Naive thymus-derived CD8-positive, alpha-beta T cell (primary cell): ENCODE measurements at places on chromosomes 2 and 18.

DNA sequence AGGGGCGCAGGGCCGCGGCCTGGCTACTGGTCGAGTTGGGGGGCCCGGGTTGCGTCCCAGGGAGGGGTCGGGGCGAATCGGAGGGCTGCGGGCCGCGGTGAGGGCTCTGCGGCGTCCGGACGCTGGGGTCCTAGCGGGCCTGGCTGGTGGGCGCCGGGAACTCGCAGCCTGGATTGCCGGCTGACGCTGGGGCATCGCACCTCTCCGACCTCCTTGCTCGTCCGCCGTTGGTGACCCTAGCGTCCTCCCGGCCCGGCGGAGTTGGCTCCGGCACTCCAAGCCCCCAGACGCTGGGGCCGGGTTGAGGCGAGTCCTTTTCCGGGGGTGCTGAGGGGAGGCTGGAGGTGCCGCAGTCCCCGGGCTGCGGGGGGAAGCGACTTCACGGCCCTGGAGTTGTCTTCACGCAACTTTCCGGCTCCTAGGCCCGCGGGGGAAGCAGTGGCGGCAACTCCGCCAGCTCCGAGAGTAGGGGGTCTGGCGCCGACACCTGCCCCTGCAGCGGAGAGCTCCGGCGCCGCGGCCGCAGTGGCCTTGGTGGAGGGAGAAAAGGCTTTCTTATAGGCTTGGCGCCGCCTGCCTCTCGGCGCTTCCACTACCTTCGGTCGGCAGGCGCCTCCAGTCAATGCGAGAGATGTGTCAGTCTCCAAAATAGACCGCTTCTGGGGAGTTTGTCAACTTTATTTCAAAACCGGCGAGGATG, 70.3 kb downstream of the HAUS1 start:
- DNase-seq = peak; percentile 12

- DNase-seq = no peak
Measured at GRCh38 chr2:143881246-143881645, 638.7 kb downstream of the ZEB2 start.

DNA sequence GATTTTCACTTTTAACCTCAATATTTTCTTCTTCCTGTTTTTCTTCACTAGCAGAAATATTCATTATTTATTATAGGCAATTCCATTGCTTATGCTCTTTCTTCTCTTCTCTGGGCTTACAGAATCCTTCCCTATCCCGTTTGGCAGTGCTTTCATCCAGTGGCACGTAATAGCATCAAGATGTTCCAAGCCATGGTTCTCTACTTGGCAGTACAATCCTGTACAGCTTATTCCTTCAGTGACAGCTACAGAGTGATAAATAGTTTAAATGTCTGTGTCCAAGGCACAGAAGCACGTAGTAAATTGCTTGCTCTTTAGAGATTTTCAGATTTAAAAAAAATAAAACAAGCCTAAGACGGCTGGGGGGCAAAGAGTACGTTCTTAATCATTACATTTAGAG, 1964.3 kb downstream of the SUCLG1 start:
- DNase-seq = no peak

DNA sequence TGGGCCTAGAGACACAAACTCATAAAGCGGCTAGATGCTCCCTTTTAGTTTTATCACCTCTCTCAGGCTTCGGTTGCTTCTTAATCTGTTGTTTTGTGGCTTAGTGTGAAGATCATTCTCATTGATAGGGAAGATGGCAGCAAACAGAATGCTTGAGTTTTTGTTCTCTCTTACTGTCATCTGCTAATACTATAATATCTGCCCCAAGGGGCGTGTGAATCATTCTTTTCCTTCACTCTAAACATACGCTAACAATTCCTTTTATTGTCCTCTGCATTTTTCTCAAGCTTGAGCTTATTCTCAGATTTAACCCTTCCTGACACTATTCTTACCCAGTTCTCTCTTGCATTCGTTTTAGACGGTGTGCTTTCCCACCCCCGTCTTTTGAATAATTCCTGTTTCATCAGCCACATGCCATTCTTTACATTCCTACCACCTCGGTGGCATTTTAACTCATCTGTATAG, 323.9 kb upstream of the NRP2 start:
- DNase-seq = no peak

DNA sequence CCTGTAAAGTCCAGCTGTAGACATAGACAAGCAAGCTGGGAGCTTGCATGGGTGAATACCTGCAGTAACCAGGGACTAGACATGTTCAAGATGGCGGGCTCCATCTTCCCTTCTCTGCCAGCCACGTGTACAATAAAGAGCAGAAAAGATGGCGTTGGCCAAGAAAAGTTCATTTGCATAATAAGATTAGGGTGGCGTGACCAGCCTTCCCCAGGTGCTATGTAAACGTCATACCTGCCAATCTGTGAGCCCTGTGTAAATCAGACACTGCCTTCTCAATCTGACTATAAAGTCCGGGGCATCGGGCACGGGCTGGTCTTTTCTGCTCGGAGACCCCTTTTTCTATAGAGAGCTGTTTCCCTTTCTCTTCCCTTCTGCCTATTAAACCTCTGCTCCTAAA, 101.6 kb upstream of the XPO1 start:
- no peak for DNase-seq

- no peak for DNase-seq
Measured at GRCh38 chr2:103249462-103249861, 487.6 kb downstream of the TMEM182 start.

- no peak for DNase-seq
Measured at GRCh38 chr2:230184727-230185578, 34.8 kb downstream of the SP110 start.

GRCh38 chr18:57334383-57334782, 18.0 kb upstream of the ST8SIA3 start:
- no peak for DNase-seq

GRCh38 chr2:20446255-20446916, 488 bp upstream of the RHOB start:
- DNase-seq = no peak

- peak; percentile 74 for DNase-seq
Measured at GRCh38 chr2:136134126-136134525, 16.2 kb upstream of the CXCR4 start.

- no peak for DNase-seq
Measured at GRCh38 chr2:226059961-226060627, 660.6 kb downstream of the NYAP2 start.

- no peak for DNase-seq
Measured at GRCh38 chr2:181393472-181393871, 63.7 kb upstream of the ITGA4 start.

- DNase-seq = no peak
Measured at GRCh38 chr2:238817382-238817781, 30.5 kb upstream of the TWIST2 start.

DNA sequence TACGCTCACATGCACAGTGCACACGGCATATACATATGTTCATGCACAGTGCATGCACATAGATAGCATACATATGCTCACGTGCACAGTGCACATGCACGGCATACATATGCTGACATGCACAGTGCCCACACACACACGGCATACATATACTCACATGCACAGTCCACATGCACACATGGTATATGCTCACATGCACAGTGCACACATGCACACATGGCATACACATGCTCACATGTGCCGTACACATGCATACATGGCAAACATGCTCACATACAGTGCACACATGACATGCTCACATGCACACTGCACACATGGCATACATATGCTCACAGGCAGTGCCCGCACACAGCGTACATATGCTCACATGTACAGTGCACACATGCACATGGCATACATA, 97.7 kb upstream of the CTDP1 start:
- no peak for DNase-seq

DNA sequence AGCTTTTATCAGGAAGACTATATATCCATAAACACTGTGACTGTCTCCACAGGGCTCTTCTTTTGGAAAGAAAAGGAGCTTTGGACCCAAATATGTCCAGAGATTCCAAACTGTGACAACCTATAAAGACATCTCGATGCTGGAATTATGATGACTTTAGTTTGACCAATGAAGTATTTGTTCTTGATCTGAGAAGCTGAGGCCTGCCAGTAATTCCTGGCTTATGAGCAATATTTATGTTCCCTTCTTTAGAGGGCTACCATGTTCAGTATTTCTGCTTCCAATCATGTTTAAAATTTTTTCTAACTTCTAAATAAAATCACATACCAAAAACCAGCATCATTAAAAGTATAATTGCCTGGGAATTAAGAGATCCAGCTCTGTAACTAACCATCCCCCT, 41.1 kb downstream of the FEZ2 start:
- DNase-seq = no peak

DNA sequence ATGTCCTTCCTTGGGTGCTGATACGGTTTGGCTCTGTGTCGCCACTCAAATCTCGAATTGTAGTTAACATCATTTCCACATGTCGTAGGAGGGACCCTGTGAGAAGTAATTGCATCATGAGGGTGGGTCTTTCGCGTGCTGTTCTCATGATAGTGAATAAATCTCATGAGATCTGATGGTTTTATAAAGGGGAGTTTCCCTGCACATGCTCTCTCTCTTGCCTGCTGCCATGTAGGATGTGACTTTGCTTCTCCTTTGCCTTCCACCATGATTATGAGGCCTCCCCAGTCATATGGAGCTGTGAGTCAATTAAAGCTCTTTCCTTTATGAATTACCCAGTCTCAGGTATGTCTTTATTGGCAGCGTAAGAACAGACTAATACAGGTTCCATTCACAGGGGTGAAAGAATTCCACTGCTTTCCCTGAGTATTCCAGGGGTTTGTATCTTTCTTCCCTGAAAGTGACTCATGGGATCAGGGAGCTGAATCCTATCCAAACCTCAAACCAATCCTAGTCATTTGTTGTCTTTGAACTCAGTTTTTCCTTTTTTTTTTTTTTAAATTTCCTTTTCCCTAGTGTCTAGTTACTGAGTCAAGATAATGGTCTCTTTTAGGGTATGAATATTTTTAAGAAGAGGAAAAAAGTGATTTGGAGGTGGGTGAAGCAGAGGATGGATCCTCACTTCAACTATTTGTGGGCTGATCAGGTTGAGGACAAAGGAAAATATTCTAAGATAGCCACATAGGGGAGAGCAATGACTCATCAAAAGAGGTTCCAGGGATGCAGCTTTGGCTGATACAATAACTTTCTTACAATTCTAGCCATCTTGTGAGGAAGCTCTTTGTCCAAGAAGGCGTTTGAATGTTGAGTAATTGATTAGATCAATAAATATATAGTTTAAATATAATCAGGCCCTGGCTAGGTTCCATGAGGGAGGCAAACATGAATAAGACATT, 19.5 kb upstream of the KCNE4 start:
- DNase-seq = no peak

DNA sequence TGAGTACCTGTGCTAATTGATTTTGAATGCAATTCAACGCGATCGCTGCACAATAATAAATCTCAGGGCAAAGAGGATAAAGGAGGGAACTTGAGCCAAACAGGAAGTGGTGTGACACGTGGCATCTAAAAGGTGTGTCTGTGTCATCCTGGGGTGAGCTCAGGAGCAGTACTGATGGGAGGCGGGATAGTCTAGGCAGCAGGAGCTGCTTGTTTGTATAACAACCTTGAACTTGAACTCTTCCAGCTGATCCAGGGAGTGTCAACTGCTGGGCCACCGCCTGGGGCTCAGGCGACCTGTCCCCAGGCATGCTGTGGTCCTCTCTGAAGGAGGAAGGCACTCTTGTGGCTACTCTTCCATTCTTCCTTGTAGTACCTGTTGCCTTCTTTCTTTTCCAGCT, 61.2 kb downstream of the BOD1L2 start:
- DNase-seq = no peak

DNA sequence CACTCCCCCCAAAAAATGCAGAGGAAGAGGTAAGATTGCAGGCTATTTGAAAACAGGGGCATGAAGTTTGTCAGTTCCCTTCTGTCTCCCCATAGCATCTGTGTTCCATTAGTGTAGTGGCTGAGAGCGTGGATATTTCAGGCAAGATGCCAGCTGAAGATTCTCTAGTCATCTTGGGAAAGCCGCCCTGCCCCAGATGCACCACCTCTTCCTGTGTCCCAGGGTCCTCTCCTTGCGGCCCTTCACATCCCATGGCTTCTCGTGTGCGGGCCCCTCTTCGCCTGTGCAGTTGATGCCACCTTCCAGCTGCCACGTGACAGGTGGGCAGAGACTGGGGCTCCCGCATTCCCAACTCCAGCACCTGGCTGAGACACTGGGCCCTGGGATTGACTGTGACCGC, 16.1 kb downstream of the TMEM127 start:
- DNase-seq = no peak

GRCh38 chr2:142423603-142424002, 292.8 kb upstream of the LRP1B start:
- no peak for DNase-seq

GRCh38 chr18:58884680-58885079, 20.0 kb downstream of the ZNF532 start:
- no peak for DNase-seq

DNA sequence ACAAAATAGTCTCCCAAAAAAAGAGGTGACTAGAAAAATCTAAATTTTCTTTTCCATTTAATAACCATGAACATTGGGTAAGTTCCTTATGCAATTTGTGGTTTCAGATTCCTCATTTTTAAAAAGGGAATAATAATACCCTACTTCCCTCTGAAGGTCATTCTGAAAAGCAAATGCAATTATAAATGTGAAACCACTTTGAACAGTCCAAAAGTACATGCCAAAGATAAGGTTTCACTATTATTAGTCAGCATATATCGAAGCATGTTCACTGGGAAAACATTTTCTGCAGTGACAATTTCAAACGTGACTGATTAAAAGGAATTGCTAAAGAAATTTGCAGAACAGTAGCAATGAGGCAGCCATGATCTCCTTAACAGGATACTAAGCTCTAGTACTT, 100.1 kb upstream of the RNF152 start:
- DNase-seq = no peak

GRCh38 chr2:98702858-98703620, 27.9 kb downstream of the MGAT4A start:
- DNase-seq = no peak

DNA sequence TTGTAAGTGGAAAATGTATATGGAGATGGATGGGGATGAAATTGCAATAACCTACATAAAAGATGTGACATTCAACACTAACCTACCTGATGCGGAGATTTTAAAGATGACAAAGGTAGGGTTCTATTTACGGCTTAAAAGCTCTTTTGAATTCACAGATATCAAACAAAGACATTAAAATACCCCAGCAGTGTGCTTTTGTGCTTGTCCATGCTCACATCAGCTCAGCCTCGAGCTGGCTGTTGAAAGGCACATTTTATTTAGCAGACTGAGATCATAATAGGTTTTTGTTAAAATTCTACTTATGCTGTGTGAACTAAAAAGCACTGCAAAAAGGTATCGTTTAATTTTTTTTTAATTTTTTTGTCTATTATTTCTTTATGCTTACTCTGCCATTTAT, 96.0 kb upstream of the CDCA7 start:
- DNase-seq = no peak

GRCh38 chr2:237219826-237220225, 134.1 kb downstream of the COPS8 start:
- DNase-seq = no peak

- no peak for DNase-seq
Measured at GRCh38 chr2:7953195-7953594, 728.7 kb upstream of the ID2 start.

- no peak for DNase-seq
Measured at GRCh38 chr18:34805878-34806351, 95.8 kb downstream of the DTNA start.
